Stimulated activated naive CD8-positive, alpha-beta T cell treated with anti-CD3 and anti-CD28 coated beads, Interleukin-15, amount 100 ng/mL, for 72 hours (primary cell): ENCODE measurements at places on chromosomes 6 and 20.

DNA sequence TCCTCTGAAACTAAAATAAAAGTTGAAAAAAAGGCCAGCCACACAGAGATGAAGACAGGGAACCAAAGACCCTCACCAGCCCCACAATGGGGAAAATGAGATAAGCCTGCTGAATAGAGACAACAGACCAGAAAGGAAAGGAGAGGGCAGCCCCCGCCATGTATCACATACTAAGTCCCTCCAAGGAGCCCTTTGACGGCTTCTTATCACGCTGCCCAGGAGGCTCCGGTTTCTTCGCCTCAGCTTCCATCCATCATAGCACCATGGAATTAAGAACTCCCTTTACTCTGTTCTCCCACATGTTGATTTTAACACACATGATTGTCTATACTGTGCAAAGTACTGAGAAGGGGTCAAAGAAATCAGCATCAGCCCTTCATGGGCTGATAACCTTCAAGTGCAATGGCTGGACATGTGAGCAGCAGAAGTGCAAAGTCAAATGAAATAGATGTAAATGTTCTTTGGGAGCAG lies 54.9 kb downstream of the MAP3K5 start:
- no peak for DNase-seq

DNA sequence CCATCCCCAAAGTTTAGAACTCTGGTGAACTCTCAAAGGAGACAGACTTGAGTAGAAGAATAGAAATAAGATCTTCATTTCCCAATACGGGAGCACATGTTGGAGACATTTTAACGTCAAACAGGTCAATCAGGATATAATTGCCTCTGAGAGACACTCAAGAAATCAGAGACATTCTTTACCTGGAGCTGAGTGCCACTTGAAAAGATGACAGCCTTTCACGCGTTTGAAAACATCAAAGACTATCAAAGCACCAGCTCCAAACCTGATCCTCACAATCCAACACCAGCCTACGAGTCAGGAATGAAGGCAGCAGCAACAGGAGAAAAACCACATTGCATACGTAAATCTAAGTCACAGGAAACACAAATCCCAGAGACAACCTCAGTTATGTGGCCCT lies 571.5 kb upstream of the CDH4 start:
- no peak for DNase-seq

DNA sequence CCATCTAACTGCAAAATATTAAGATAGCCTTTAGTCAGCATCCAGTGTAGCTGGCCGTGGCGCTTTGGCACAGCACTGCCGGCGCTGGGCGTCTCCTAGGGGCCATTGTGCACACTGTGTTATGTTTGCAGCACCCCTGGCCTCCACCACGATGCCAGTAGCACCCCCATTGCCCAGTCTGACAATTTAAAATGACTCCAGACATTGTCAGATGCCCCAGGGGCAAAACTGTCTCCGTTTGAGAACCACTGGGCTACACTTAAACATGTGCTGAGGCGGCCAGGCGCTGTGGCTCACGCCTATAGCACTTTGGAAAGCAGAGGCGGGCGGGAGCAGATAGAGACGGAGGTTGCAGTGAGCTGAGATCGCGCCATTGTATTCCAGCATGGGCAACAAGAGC lies 6.0 kb upstream of the MTG2 start:
- DNase-seq = no peak

- DNase-seq = no peak
Observed at GRCh38 chr20:52142757-52143156, 48.8 kb downstream of the ZFP64 start.

DNA sequence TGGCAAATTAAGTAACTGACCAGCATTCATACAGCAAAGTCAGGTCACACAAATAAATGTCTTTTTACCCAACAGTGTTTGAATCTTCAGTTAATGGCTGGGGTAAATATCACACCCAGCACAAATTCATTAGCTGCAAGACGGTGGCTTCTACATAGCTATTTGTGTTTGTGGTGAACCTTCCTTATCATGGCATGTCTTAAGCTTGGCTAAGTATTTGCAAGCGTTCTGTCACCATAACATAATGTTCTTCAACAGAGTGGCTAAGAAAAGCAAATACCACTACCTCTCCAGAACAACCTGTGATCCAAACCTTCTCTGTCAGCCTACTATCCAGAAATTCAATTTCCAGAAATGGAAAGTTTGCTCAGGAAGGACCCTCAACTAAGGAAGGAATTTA lies 255.6 kb upstream of the TAB2 start:
- DNase-seq = no peak

DNA sequence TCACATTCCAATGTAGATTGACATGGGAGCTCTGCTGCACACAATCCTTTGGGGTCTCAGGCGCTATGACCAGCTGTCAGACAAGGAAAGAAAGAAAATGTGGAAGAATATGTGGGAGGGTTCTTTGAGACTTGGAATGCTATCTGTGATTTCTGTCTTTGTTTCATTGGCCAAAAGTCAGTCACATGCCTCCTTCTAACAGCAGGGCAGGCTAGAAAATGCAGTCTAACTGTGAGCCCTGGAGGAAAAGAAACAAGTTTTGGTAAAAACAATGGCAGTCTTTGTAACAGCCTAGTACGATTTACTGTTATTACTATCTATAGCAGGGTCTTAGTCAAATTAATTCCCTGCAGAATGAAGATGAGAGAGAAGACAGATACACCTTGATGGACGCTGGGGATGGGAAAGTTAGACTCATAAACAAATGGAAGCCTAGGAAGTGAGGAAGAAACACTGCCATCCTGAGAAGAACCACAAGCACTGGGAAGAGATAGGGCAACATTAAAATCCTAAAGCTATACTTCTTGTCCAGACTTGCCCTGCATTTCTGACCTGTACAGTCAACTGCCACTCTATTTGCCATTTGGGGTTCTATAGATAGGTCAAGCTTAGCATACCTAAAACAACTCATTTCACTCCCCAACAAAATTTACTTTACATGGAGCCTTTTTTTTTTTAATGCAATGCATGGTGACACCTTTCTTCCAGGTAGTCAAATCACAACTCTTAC lies 833.0 kb downstream of the KIF16B start:
- DNase-seq = no peak

- DNase-seq = peak; percentile 58
Observed at GRCh38 chr6:14635195-14635594, 517.6 kb downstream of the CD83 start.

- no peak for DNase-seq
Observed at GRCh38 chr6:33164176-33164575, 28.1 kb downstream of the COL11A2 start.

DNA sequence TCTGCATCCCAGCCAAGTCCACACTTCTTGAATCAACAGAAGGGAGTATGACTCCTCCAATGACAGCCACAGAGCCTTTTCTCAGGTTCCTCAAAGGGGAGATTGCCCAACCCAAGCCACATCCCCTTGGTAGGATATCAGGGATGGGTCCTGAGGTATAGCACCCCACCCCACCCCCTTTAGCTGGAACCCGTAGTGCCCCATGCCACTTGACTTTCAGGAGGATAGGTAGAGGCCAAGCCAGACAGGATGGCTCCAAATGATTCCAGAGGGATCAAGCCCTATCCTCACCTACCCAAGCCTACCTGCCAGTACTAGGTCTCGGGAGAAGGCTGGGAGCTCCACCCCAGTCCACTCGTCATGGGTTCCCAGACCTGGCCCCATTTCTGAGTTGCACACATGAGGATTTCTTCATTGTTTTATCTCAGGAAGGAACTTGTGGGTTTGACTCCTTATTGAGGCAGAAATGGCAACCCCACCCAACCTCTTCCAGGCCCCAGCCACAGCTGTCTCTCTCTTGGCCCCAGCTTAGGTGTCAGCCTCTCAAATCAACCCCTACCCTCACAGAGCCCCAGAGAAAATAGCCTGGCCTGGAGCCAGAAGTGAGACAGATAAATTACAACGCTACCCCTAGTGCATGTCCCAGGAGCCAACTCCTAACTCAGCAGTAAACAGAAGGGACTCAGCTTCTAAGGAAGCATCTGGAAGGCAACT lies 3.6 kb downstream of the CCND3 start:
- DNase-seq = no peak

DNA sequence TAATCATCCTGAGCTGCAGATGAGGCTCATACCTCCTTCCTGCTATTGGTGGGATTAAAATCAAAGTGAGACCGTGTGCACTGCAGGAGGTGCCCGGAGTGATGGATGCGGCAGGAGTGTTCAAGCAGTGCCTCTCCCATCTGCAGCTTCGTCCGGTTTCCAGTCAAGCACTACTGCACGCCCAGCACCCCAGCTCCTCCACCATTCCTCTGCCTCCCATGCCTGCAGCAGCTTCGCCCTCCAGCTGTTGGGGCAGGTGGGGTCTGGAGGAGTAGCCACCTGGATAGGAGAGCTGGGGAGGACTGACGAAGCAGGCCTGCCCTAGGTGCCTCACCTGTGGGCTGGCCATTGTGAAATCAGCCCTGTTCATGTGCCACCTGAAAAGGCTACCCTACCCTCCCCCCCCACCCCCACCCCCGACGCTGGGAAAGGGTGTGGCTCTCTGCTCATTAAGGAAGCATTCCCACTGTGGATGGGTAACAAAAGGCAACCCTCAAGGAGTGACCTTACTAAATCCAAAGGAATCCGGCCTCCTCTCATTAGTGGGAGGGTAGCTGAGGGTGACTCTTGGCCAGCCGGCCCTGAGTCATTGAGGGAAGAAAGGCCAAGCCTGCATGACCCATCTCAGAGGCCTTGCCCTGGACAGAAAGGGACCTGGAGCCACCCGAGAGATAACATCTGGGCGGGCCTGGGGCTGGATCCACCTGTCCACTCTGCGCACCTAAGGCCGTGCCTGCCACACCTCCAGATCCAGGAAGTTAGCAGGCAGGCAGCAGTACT lies 115.9 kb upstream of the ARMC2 start:
- DNase-seq = no peak

DNA sequence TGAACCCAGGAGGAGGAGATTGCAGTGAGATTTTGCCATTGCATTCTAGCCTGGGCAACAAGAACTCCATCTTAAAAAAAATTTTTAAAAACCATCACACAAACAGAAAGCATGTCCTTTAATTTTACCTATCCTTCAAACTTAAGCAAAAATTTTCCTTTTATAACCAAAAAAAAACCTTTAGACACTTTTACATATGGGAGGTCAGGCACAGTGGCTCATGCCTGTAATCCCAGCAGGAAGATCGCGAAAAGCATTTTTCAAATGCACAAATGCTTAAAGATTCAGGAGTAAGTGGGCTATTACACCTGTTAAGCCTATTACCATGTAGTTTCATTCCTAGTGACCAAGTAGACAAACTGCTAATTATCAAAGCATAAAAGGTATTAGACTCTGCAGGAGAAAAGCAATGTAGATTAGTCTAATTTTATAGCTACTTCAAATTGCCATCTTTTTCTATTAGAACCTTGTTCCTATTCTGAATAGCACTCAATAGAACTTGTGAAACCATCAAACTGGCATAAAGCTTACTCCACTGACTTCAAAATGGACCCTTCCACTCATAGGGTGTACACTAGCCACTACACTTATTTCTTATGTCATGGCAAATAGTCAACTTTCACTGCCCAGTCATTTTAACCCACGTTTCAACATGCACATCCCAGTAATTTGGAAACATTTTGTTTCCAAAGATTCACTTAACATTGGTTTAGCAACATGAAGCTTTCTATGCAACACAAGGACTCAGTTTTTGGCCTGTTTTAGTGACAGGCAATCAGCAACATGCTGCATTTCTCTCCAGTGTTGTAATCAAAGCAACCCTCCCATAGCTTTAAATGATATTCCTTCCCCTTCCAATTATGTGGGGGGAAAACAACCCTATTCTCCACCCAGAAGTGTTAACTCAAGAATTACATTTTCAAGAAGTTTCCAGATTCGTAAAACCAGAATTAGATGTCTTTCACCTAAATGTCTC lies 4.0 kb downstream of the EEF1A1 start:
- no peak for DNase-seq

GRCh38 chr6:54525731-54526130 lies 217.5 kb downstream of the TINAG start:
- no peak for DNase-seq

DNA sequence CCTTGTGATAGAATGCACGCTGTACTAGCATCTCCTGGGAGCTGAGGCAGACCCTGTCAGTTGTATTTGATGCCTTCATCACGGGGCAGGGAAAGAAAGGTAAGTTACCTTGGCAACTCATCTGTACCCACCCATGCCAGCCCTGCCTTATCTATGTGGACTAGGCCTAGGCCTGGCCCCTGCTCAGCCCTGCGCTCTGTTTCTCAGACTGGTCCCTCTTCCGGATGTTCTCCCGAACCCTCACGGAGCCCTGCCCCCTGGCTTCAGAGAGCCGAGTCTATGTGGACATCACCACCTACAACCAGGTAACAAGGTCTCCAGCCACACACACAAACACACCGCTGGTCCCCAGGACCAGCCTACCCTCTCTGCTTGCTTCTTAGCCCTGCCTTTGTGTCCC lies 4.2 kb downstream of the PIGT start:
- DNase-seq = no peak

DNA sequence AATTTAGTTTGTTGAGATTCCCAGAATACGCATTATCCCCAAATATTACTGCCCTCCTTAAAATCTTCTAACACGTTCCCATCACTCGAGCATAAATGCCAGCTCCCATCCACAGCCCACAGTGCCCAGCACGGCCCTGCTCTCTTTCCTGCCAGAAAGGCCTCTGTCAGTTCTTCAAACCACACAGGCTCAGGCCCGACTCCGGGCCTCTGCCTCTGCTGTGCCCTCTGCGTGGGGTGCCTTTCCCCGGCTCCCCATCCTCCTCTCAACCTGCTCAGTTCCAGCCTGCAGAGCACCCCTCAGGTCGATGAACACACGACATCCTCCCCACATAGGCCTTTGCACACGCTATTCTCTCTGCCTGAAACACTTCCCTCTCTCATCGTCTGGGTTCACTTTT lies 12.8 kb downstream of the ULBP3 start:
- DNase-seq = no peak

- DNase-seq = no peak
Observed at GRCh38 chr6:136657666-136658065, 107.4 kb upstream of the MAP7 start.

GRCh38 chr20:59690101-59690500 lies 85.8 kb downstream of the PHACTR3 start:
- no peak for DNase-seq
